ENCODE measurements at places on chromosomes 4 and X.

GRCh38 chrX:152418025-152418424 is 33.1 kb downstream of the GABRA3 start:
- DNase-seq: no peak

DNA sequence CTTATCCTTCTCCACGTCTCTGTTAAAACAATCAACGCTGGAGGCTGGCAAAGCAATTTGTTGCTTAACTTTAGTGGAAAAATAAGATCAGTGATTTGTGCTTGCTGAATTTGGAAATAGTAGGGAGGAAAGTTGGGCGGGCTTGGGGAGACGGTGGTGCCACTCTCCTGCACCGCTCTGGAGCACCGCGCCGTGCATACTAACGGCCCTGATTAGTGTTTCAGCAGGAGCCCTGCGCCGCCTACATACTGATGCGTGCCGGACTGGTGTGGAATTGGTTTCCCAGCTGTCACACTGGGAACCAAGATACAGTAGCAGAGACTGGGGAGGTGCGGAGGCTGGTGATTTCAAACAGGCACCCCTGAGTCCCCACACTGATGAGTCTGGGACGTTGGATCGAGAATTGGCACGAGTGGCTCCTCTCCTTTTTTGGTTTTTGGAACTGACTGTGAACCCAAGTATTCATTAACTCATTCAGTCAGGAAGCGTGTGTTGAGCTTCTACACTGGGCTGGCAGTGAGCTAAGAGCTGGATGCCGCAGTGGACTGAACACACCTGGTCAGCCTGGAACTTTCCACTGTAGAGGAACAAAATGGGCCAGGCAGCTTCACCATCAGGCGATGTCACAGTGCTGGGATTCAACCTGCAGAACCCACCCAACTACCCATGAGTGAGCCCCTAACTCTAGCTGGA is 29.0 kb upstream of the PSAPL1 start:
- no peak for DNase-seq

DNA sequence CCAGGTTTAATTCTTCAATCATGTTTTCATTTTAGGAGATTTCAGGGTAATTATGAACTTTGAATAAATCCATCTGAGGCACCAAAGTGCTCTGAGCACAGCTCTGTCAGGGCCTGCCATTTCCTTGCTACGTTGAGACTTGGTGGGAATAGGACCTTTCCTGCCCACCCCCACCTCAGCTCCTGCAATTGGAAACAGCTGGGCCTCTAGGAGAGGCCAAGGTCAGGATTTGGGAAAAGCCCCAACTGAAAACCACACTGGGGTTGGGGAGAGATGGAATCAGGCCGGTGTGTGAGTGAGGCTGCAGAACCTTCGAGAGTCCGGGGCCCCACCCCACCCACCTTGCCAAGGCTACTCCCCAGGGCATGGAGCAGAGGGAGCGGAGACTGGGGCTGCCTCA is 212.7 kb upstream of the BCOR start:
- DNase-seq: no peak

GRCh38 chr4:7980036-7980435 is 40.4 kb upstream of the AFAP1 start:
- DNase-seq: no peak

DNA sequence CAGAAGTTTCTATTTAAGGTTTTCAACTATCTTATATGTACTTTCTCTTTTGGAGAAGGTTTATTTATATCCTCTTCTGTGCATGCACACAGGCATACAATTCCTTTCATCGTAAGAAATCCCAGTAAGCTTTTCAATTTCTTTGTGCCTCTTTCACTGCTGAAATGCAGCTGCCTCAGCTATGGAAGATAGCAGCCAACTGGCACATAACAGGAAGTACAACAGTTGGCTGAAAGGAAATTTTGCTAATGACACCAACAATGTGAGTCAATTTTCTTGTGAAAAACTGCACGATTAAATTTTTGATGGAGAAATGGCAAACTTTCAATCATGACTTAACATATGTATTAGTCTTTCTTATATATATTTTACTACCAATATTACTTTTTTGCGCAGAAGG is 74.5 kb upstream of the PAQR3 start:
- DNase-seq: no peak

- DNase-seq: no peak
These were observed at the start of gene BMPR1B for GRCh38 chr4:94757192-94758140. TSS of gene BMPR1B (plus strand) at chr4:94757955. CDS start at chr4:95104425, 346,470 bp downstream.

GRCh38 chr4:133320576-133321170 is 171.6 kb downstream of the PCDH10 start:
- no peak for DNase-seq

- DNase-seq: no peak
These were observed 81.3 kb downstream of the FAM53A start for GRCh38 chr4:1602655-1603412.

- DNase-seq: no peak
These were observed 28.8 kb upstream of the PLCXD1 start for GRCh38 chrX:252244-252956.

DNA sequence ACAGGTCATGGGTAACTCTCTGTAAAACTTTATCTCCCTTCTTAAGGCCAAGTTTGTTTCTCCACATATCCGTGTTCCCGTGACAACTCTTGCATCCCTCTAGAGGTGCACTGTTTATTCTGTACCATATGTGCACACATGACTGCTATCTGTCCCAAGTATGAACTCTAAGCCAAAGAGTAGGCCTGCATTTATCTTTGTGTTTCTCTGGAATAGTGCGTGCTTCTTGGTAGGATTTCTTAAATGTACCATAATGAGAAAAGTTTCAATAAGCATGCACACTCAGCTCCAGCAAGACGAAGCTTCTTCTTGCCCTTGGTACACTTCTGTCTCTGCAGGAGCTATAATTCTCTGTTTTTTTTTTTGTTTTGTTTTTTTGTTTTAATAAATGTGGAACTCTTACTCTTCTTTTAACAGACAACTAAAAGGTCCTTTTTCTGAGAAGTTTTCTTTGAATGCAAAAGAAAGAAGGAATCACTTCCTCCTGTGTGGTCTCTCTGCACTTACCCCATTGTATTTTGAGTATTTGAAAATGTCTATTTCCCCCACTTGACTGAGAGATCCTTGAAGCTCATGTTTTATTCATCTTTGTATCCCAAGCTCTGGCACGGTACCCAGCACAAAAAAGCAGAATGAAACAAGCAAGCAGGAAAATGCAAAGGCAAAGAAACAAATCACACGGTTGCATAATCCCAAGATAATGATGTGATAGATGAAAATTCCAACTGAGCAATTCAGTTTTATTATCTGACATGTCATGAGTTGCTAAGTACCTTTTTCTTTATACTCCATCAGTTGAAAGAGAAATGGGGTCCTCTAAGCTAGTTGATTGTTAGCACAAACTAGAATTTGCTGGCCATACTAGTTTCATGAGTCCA is 521.9 kb upstream of the BOD1L1 start:
- no peak for DNase-seq
